NAMALWA (cell line): ENCODE measurements at places on chromosomes 7 and 10.
A peak's percentile ranks its signal among the peaks of the same experiment; 100 is the strongest.

DNA sequence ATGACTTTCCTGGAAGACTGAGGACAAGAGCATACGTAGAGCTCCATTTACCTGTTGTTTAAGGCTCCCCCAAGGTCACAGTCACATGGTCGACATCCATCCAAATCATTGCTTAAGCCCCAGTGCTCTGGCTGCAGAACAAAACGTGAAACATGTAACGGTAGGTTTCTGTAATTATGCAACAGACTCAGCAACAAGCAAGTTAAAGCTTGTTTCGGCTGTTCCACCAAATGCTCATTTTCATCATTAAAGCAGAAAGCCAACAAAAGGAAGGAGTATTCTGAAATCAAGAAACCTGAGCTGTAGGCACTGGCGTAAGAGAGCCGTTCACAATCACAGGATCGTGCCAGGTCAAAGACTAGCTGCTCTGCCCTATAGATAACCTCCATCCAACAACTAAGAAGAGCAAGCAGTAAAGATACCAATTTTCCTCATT lies 30.0 kb downstream of the LAMB1 start:
- no peak for DNase-seq

- no peak for DNase-seq
Measured at GRCh38 chr7:115221456-115221855, 299.6 kb downstream of the MDFIC start.

DNA sequence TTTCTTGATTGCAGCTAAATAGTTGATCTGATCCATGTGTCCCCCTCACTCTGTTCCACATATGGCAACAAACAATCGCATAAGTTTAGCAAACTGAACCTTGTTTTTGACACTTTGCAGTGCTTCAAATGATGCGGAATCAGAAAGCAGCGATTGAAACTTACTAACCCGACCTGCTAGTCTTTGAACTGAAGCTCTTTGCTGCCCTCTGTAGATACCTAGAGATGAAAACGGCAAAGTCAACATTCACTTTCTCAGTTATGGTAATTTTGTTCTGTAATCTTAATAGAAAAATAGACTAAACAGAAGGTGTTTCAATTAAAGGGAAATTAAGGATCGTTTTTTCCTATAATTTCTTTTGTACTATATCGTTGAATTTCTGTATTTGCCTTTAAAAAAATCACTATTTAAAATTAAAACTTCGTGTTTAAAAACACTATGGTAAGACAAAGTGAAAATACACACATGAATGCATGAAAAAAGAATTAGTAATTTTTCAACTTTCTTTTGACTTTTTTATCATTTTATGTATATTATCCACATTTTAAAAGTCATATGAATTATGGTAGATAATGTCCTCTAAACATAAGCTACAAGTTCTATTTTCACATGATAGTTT lies 276.5 kb downstream of the MAGI2 start:
- DNase-seq = peak; percentile 71

DNA sequence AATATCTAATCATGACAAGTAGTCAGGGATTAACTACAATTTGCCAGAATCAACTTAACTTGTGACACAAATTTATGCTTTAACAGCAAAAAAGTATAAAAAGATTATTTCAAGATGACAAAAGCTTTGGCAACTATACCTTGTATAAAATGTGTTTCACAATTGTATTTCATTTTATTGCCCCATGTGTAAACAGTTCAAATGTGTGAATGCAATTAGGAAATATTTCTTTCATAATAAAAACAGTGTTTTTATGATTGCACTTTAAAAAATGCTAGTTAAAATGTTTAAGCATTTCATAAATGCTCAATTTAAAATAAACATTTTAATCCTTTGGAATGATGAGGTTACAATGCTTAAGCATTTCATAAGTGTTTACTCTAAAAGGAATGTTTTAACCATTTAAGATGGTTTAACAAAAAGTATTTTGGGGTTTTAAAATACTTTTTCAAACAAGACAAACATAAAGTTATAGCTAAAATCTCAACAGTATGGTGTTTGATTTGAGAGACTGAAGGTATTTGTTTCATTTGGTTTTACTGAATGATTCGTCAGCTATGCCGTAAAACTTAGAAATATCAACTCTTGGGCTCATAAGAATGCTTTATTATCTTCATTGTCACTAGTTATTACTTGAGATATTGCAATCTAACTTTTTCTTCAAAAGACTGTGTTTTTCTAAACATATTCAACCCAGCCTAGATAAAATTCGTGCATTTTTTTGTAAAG lies 50.1 kb downstream of the SFTPD start:
- DNase-seq = no peak

DNA sequence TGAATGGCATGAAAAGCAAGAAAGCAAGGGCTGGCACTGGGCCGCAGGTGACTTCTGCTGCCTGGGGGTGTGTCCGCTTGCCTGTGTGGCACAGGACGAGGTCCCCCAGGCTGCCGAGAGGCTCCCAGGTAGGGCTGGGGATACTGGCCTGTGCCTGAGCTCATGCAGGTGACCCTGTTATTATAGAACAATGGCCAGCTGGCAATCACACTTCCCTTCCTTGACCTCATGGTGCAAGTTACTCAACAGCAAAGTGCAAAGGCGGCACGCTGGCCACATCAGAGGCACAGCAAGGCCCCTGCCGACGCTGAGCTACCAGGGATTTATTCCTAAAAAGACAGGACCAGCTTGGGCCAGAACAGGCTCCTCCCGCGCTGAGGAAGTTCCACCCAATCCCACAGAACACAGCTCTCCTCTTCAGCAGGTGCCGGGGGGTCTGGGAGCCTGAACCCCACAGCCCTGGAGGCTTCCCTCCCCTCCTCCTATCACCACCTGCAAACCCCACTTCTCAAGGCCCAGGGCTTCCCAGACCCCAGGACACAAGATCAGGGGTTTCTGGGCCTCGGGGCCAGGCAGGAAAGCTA lies 1.4 kb upstream of the ADAM8 start:
- DNase-seq = no peak

DNA sequence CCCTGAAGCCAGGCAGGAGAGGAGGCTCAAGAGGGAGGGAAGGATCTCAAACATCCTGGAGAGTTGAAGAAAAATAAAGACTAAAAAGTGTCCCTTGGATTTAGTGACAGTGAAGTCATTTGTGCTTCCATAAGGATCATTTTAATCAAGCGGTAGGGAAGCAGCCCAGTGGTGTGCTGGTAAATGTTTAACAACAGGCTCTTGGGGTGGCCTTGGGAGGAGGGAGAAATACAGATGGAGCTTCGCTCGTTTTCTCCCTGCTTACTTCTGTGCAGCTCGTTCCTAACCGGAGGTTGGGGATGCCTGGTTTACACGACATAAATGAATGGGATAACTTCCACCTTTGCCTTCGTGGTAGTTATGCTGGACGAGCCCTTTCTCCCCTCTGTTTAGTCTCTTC lies 140.0 kb downstream of the CAMK1D start:
- no peak for DNase-seq

DNA sequence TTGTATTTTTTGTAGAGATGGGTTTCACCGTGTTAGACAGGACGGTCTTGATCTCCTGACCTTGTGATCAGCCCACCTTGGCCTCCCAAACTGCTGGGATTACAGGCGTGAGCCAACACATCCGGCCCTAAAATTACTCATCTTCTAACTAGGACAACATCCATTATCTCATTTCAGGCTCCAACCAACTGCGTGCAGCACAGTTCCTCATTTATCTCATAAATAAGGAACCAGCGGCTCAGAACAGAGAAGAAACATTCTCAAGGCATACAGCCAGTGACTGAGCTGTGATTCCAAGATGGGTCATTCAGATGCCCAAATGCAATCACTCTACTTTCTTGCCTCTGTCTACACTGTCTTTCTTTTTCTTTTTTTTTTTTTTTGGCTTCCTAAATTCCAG lies 356.1 kb downstream of the ELMO1 start:
- DNase-seq = no peak

DNA sequence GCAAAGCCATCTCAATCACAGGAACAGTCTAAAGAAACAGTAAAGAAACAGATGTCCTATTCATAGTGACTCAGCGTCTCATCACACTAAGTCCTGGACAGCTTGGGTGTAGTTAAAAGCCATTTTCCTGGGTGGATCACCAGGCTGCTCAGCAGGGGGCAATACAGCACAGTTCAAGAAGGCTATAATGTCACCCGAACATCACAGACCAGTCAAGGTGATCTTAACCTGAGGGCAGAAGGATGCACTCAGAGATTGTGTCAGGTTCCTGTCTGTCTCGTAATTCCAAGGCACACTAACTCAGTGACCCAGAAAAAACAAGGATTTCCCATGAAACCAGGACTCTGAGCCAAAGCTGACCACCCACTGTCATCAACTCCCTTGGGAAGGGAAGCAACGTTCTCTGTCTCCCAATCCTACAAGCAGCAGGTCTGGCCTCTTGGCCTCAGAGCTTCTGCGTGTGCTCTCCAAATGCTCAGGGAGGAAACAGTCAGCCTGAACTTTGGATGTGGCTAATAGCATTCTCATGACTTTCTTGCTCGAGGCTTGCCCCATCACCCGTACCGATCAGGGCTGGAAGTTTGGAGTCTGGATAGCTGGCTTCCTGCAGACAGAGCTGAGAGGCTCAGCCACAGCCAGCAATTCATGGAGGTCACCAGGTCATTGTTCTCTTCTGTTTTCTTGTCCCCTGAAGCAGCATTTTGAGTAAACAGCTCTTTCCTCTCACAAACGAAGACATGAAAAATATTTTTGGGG lies 90.4 kb upstream of the FAM171A1 start:
- peak; percentile 3 for DNase-seq

- no peak for DNase-seq
Measured at GRCh38 chr10:60564475-60564874, 174.8 kb upstream of the ANK3 start.

DNA sequence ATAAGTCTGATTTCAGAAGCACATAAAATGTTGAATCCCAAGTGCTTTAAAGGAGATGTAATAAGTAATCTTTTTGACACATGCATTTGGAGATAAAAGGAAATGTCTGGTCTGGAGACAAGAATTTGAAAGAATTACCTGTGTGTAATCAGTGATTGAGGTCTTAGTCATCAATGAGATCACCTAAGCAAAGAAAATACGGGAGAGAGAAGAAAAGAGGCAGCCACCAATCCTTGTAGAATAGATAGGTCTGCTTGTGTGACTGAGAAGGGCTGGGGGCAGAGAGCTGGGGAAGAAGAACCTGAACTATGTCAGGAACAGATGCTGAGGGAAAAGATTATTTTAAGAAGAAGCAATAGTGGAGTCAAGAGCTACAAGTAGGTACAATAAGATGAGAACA lies 49.3 kb upstream of the ITPRID1 start:
- DNase-seq = no peak

GRCh38 chr10:129491123-129491734 lies 24.2 kb downstream of the MGMT start:
- DNase-seq = peak; percentile 31

GRCh38 chr7:42765931-42766330 lies 145.9 kb downstream of the C7orf25 start:
- no peak for DNase-seq

GRCh38 chr7:116522247-116522646 lies 2.6 kb upstream of the CAV1 start:
- DNase-seq = no peak
